ENCODE measurements at places on chromosomes 16 and 17.

DNA sequence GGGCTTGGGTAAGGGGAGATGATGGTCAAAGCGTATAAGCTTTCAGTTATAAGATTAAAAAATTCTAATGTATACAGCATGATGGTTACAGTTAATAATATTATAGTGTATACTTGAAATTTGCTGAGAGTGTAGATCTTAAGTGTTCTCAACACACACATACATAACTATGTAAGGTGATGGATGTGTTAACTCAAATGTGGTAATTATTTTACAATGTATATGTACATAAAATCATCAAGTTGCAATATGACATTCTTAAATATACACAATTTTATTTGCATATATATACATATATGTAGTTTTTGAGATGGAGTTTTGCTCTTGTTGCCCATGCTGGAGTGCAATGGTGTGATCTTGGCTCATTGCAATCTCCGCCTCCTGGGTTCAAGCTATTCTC is 7.2 kb downstream of the ZKSCAN2 start:
- DNase-seq, result no peak

GRCh38 chr16:4081521-4082021 is 34.7 kb downstream of the ADCY9 start:
- DNase-seq, result no peak

DNA sequence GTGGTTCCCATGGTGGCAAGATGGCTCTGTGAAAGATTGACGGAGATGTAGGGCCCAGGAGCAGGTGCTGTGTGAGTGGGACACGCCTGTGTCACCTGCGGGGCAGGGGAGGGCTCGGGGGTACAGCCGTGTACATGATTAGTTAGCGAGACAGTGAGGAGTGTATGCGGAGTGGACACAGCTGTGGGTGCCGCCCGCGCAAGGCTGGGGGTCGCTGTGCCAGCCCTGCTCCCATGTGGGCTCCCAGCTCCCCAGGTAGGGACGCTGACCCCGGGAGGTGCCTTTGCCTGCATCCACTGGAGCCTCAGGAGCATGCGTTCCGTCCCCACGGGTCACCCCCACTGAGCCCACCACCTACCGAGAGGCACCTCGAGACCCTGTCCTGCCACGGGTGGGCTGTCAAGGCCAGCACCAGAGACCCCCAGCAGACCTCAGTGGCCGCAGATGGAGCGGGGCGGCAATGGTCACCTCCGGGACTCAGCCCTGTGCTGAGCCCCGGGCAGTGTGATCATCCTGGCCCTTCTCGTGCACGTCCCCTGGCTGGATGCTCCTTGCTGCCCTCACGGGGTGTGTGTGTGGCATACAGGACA is 7.4 kb downstream of the CAPN15 start:
- no peak for DNase-seq

GRCh38 chr16:66988197-66988788 is at the start of gene CES4A:
TSS of gene CES4A (plus strand) at chr16:66988589. CDS start at chr16:66988773, 184 bp downstream.
- no peak for DNase-seq

DNA sequence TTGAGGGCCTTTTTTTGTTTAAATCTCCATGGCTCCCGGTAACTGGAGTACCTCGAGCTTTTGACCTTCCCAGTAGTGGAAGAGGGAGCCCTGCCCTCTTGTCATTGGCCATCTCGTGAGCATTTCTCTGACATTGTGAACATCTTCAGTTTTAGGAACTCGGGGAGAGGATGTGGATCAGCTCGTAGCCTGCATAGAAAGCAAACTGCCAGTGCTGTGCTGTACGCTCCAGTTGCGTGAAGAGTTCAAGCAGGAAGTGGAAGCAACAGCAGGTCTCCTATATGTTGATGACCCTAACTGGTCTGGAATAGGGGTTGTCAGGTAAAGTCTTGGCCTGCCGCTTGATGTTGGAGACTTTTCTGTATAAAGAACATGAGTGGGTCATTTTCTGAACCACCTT is 24.3 kb downstream of the NTAN1 start:
- DNase-seq, result no peak

- no peak for DNase-seq
These were observed 53.6 kb downstream of the CDH11 start for GRCh38 chr16:65068151-65068740.

DNA sequence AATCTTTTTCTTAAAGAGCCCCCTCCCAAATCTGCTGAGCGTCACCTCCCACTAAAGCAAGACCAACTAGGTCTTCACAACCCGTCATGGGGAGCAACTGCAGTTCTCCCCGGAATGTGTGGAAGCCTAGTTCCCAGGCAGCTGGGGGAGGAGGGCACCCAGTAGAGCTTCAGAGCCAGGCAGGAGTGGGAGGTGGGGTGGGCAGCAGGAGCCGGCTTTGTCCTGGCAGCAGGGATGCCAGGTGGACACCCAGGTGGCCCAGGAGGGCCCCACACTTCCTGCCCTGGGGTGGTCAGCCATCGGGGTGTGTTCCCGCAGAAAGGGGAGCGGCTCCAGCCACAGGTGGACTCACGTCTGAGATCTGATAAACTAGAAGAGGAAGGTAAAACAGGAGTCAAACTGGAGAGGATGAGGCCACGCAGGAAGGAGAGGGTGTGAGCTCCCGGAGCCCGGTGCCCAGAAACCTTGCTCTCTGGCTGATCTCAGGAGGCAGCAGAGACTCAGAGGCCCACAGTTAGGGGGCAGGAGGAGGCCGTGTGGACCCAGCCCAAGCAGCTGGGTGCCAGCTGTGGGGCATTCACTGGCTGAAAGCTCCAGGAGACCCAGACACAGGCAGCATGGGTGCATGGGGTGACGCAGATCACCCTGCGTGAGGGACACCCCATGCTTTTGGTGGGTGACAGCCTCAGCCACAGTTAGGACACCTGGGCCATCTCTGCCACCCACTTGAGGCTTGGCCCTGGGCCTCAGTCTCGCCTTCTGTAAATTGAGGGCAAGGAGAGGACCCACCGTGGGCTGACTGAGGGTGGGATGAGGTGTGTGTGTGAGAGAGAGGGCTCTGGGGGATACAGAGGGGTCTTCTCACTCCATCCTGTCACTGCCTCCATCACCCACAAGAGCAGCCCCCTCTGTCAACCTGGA is 260.8 kb upstream of the TNRC6C start:
- no peak for DNase-seq

DNA sequence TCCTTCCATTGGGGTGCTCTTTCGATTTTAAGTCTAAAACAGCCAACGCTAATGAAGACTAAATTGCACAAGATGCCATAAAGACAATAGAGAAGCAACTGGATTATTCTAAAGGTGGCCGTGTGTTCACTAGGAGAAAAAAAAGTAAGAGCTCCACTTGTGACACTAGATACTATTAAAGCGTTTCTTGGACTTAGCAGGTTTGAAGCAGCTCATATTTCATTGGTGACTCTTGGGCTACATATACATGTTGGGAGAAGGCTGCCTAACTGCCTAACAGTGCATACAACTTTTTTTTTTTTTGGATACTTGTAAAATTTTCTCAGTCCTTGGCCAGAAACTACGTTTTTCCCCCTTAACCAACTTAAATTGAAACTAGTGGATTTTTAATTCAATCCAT is 111.8 kb upstream of the NOG start:
- DNase-seq, result no peak

GRCh38 chr16:14289692-14290340 is 218.7 kb downstream of the MRTFB start:
- peak; percentile 31 for DNase-seq

DNA sequence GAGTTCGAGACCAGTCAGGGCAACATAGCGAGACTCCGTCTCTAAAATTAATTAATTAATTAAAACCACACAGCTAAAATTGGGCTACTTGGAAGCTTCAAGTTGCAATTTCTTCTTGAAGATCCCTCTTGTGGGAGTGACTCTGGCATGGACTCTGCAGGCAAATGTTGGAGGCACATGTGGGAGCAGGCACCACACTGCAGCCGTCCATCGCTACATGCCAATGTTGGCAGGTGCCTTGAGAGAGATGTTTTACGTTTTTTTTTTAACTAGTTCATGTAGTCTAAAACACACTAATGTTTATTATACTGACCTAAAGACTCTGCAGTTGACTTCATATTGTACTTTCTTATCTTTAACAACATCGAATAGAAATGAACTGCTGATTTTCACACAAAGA is 7.9 kb upstream of the CCL8 start:
- DNase-seq, result no peak

DNA sequence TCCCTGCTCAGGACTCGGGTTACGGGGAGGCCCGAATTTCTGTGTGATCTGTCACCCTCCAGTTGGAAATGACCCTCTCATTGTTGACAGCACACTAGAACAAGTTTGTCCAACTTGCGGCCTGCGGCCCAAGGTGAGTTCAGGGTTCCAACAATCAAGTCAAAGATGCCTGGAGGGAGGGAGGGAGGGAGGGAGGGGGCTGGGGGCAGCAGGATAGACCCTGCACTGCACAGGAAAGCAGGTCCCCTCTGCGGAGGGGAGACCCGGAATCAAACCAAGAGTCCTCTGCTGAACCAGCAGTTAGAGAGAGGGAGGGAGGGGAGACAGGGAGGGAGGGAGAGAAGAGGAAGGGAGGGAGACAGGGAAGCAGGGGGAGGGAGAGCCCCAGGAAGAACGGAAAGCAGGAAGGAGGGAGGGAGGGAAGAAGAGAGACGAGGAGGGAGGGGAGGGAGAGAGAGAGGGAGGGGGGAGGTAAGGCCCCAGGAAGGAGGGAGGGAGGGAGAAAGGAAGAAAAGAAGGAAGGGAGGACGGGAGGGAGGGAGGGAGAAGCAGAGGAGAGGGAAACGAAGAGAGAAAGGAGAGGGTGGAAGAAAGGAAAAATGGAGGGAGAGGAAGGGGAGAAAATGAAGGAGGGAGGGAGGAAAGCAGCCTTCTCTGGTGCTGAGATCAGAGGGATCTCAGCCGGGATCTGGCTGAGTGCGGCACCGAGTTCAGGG is 96.7 kb upstream of the CDH5 start:
- DNase-seq, result no peak

GRCh38 chr16:69239851-69240250 is 52.9 kb downstream of the SNTB2 start:
- no peak for DNase-seq
